Hepatocyte (in vitro differentiated cells): ENCODE measurements at places on chromosomes 12 and 14. TPM values are rescaled to one million over a fixed set of nuclear protein-coding genes. Genes with fewer than 3 reads are reported as not detected.

DNA sequence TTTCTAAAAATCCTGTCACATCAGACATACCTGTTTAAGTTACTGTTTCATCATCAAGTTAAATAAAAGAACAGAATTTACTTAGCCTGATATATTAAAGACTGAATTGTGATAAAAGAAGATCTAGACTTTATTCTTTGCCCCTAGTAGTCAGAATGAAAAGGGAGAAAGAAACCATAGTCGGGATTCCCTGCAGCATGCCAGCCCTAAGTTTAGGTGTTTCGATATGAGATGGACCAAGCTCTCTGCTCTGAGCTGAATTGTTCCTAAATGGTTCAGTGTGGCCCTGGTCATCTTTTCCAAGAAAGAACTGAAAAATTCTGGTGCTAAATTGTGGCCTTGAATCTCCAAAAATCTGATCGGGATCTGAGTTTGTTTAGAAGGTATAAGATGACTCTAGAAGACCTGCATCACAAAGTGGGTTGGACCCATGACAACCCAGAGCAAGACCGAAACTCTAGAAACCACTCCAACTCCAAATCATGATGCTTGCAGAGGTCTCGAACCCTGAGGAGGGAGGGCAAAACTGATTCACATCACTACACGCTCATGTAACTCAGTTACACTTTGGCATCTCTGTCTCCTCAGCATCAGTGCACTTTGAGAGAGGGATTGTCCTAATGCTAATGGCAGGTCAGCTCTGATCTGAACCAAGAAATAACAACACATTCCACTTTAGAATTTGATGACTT is 15.7 kb downstream of the PTGER2 start:
- no peak for DNase-seq

DNA sequence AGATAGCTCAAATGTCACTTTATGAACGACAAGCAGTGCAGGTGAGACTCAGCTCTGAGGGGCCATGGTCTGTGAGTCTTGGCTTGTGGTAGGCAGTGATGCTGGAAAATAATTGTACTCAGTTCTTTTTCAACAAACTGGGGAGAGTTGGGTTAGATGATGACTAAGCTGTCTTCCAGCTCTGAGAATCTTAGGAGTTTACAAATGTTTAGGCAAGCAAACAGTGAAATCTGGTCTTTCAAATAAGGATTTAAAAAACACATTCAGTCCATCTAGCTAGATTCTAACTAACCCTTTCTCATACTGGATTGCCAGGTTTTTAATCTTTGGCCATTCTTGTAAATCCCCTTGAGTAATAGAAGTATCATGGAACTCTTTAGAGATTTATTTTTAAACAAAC is 3.4 kb downstream of the PHC1 start:
- DNase-seq: no peak

PPP1R3E gene
- 3.9 and 6.1 TPM in 2 replicates for total RNA-seq

DNA sequence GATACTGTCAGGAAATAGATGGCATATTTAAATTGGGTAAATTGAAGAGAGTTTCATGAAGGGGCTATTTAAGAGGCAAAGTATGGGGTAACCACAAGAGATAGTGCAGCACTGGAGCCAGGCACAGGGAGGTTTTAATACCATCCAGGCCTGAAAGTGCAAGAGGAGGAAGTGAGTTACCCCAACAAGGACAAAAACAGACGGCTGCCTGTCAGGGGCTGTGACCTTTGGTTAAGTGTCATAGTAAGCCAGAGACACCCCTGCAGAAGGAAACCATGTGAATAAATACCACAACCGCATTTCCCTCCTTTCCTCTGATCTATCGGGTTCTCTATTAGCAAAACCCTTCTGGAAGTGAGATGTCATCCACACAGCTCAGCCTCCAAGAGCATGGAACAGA is 122.0 kb upstream of the DHRS4 start:
- no peak for DNase-seq

SERPINA9 gene
- 0.60 TPM in 1 of 2 replicates, not detected in the other for total RNA-seq

DNA sequence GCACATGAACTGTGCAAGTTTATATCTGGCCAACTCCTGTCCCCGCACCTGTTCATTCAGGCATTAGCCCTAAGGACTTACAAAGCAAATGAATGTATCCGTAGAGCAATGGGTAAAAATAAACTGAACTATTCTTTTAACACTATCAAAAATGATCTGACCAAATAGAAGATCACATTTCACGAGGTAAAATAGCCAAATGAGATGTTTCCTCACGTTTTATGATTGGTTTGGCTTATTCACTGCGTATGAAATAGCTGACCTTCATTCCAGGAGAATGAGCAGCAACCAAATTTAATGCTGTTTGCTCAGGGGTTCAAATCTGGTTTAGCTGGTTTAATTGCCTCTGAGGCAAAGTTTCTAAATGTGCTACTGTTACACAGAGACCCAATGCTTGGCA is 216.0 kb upstream of the EEA1 start:
- DNase-seq: no peak

JPH4 gene
- 2.3 and 2.7 TPM in 2 replicates for total RNA-seq

DNA sequence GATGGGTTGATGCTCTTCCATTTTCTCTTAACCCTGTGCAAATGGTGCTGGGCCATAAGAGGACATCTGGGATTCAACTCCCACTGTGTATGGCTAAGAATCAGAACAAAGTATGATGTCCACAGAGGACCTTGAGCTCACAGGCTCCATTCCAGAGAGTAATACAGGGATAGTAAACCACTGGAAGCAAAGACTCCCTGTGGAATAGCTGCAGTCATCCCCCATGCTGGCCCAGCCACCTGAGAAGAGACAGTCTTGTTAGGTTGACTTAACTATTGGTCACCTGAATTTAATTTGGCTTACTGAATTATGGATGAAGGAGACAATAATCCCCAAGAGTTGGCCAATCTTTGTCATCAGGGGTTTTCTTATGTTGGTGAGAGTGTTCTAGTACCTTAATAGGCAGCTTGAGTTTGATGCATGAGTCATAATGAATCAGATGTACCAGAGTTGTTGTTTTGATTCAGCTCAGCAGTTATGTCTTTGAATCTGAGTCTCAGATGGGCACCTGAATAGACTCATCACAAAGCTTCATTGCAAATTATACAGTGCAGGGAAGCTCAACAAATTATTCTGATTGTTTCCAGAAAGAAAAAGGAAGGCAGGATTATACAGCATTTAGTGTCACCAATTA is 122.7 kb downstream of the SSPN start:
- no peak for DNase-seq

APOF gene
- 0.12 TPM in 1 of 2 replicates, not detected in the other for total RNA-seq

FGF23 gene
- total RNA-seq: 2.6 and 3.1 TPM in 2 replicates

PROX2 gene
- total RNA-seq: not detected in 2 replicates

- no peak for DNase-seq
These were observed 88.1 kb upstream of the MANSC4 start for GRCh38 chr12:27868139-27868538.

- no peak for DNase-seq
These were observed 19.8 kb downstream of the PTPRB start for GRCh38 chr12:70617450-70617849.

DNA sequence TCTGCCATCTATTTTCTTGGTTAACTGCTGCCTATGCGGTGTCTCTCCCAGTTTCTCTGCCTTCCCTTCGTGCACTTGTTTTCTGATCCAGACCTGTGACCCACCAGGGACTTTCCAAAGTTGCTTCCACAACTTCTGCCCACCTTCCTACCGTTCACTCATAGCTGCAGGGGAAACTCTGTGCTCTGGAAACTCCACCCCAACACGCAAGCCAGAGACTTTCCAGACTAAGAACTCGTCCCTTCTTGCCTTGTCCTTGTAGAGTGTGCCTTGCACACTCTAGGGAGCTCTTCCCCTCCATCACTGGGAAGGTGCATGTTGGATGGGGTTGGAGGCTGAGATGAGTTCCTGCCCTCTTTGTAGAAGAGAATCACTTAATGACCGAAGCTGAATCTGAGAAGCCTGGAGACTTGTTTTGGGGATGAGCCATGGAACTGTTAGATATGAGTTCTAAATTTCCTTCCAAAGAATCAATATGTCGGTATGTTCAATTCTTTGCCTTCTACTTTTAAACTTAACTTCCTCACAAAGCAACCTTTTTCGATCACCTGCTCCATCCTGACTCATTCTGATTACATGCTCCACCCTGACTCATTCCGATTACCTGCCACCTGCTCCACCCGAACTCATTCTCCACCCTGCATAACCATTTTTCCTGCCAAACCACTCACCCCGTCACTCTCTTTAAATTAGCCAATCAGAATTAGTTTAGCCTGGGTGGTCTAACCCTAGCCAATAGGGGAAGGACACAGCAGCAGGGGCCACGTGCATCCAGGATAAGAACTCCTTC is 82.1 kb upstream of the CAPRIN2 start:
- DNase-seq: no peak

CCDC38 gene
- 0.48 TPM in 1 of 2 replicates, not detected in the other for total RNA-seq

DNA sequence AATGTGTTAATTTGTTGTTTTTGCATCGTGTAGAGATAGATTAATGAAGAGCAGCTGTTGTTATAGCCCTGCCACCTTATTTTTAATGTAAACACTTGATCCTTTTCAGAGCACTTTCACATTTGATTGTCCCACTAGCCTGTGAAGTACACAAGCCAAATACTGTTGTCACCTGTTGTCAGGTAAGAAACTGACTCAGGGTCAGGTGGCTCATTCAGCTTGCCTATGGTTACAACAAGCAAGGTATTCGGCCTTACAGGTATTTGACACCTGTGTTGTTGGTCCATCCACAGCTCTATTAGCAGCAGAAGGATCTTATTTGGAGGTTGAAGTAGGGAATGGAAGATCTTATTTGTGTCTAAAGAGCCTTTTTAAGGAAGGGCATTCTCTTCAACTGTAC is 108.9 kb downstream of the GPR135 start:
- no peak for DNase-seq

- DNase-seq: no peak
These were observed 17.2 kb upstream of the CACNA1C start for GRCh38 chr12:2035431-2036055.

BBOF1 gene
- total RNA-seq: 6.1 and 7.1 TPM in 2 replicates

GRCh38 chr12:46082490-46083200 is 92.3 kb upstream of the SCAF11 start:
- no peak for DNase-seq

GRCh38 chr14:61753631-61754030 is 8.6 kb upstream of the SNAPC1 start:
- DNase-seq: peak; percentile 10

- no peak for DNase-seq
These were observed 119.2 kb upstream of the RFLNA start for GRCh38 chr12:124175704-124176103.

DNA sequence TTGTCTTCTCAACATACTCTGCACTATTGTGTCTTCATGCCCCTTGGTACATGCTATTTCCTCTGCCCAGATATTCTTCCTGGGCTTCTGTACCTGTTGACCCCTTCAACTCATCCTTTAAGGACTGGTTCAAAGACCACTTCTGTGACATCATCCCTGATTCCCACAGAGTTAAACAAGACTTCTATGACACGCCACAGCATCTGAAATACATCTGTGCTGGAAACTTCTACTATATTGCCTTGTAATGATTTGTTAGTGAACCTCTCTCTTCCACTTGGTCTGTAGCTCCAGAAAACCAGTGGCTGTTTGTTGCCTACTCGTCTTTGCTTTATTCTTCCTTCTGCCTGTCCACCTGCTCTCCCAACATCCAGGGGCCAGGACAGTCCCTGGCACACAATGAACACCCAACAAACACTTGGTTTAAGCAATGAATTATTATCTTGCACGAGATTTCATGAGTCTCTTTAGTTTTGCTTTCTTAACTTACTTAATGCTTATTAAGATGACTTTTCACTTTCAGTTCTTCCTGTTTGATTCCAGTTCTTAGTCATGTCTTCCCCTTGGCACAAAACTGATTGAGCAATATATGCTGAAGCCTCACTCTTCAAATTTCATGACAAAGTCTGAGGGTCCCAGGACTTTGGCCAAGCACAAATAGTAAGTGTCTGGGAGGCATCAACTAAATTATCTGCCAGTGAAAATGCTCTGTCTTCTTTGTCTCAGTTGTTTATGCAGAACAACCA is 485.9 kb downstream of the APAF1 start:
- DNase-seq: no peak

- DNase-seq: no peak
These were observed 1.7 kb downstream of the PIP4K2C start for GRCh38 chr12:57592551-57593165.

DNA sequence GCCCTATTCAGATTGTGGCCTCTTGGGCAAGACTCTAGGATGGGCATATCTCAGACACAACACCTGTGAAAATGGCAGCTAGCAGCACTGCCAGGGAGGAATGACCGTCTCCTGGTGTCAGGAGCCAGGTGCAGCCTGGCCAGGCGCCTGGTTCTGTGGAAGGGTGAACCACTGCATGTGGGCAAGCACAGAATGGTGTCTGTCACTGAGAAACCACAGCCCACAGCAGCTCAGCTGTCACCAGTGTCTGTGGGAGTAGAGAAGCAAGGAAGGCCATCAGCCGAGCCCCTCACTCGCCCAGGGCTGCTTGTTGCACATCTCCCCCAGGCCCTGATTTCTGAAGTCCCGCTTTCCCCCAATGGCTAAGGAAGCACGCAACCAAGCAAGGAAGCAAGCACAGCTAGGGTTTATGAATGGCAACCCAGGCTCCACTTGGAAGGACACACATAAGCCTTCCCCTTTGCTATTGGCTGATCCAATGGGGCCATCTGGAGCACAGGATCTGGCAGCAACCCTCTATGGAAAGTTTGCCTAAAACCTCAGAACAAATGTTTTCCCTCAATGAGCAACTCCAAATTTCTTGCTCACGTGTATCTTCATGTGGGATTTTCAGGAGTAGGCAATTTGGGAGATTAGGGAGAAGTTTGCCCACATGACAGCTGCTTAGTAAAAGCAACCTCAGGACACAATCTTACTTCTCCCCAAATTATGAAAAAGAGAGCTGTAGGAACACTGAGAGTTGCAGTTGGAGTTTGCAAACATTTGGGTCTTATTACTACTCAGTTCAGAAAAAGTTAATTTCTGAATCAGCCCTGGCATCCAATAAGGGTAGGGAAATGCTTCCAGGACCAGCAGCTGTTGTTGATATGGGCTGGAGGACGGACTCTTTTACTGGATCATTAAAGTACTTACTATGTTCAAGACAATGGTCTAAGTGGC is 44.7 kb downstream of the GPHB5 start:
- no peak for DNase-seq

DNA sequence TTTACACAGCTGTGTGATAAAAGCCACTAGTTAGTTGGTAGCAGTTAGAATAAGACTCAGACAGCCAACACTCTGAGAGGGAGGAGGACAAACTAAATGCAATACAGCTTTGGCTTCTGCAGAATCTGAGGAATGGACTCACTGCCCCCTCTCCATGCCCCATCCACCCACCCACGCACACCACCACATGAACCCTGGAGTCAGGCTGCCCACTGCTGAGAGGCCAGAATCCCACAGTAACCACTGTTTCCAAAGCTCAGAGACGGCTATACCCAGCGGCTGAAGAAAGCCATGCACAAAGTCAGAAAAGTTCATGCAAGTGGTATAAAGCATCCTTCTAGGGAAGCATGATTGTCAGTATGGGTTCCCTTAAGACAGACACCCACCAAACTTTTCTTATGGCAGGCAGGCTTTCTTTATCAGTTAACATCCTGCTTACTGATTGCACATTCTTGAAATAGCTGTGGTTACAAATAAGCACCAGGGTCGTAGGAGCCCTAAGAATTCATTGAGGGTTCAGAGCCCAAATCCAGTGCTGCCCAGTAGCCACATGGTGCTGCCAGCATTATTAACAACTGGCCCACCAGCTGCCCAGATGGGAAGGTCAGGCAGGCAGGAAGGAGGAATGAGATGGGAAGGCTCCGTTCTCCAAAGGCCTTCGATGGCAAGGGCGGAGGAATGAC is 61.5 kb downstream of the NT5DC3 start:
- DNase-seq: no peak

HOXC13 gene
- total RNA-seq: 0.20 and 0.40 TPM in 2 replicates

FLRT2 gene
- 42.3 and 48.0 TPM in 2 replicates for total RNA-seq

LRRC10 gene
- not detected in 2 replicates for total RNA-seq

- no peak for DNase-seq
These were observed 225.4 kb downstream of the KLHL28 start for GRCh38 chr14:44736326-44736725.
